ENCODE measurements at places on chromosomes 7 and 10.

DNA sequence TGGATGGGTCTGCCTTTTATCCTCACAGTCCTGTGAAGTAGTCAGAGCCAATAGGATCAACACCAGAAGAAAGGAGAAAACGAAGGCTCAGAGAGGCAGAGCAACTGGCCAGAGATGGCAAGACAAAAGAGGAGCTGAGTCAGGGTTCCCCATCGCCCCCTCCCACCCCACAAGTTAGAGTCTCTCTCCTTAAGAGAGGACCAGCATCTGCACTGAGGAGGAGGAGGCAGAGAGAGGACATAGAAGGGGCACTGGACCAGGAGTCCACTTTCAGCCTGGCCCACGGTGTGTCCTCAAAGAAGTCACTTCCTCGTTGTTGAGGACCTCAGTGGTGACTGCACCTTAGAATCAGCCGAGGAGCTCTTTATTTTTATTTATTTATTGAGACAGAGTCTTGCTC is 11.6 kb downstream of the SPOCK2 start:
- DNase-seq, result peak; percentile 14

GRCh38 chr10:18476076-18476647 is 175.2 kb downstream of the NSUN6 start:
- DNase-seq, result no peak

DNA sequence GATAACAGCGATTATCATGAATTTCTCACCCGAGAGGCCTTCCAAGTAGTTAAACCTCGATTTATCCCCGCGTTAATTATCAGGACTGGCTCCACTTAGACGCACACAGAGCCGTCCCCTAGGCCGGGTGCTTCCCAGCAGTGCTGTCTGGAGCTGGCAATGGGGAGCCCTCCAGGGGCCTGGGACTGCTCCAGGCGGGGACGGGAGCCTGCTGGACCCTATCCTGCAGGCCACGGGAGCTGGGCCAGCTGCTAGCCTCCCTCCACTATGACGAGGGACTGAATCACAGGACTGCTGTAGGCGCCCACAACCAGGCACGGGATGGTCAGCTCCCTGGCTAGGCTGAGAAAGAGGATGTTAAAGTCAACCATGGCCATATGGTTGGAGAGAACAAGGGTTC is 229.1 kb downstream of the ELFN1 start:
- DNase-seq, result peak; percentile 76

DNA sequence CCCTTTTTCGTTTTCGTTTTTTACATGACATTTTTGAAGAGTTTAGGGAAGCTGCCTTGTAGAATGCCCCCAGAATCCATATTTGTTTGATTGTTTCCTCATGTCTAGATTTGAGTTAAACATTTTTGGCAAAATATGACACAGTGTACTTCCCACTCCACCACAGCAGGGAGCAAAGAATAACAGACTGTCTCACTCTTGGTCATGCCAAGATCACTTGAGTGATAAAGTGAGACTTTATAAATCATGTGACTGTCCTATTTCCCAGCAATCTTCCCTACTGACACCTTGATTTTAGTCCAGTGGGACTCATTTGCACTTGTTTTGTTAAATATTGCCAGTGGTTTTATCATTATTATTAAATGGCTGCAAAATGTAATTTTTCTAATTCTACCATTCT is 44.4 kb upstream of the USP6NL start:
- DNase-seq, result no peak

GRCh38 chr7:74455291-74455804 is 1.6 kb downstream of the GTF2IRD1 start:
- DNase-seq, result no peak

DNA sequence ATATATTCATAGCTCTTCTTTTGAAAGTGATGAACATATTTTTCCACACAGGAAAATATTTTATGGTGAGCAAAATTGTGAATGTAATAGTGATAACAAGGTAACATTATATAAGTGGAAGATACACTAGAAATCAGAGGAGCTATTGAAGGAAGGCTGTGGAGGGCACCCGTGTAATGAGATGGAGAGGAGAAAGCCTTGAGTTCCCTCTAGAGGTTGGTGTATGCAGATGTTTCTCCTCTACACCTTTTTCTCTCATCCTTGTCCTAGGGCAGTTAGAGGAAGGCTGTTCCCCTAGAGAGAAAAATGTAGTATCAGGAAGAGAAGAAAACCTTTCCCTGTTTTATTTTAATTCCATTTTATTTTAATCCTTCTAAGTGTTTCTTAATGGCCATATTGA is 54.6 kb upstream of the NRG3 start:
- DNase-seq, result no peak

GRCh38 chr7:92631067-92631849 is 41.1 kb upstream of the FAM133B start:
- DNase-seq, result no peak
